ENCODE measurements at places on chromosomes 7 and 10.

- no peak for DNase-seq
Measured at GRCh38 chr10:29962166-29962850, 97.1 kb downstream of the JCAD start.

- DNase-seq = no peak
Measured at GRCh38 chr7:45435131-45435530, 139.0 kb upstream of the ADCY1 start.

DNA sequence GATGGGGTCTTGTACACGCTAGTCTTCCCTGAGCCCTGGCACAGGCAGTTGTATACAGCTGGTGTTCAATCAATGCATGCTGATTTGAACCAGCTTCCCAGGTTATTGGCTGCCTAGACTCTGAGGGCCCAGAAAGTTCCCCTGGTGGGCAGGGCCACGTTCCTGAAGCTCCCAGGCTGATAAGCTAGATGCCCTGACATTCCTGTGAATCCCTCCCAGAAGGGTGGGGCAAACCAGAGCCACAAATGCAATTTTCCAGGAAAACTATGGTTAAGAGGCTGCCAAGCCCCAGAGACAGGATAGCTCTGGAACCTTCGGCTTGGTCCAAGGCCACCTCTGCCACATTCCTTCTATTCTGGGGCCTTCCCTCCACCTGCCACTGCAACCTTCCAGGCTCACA, 78.2 kb downstream of the FAM53B start:
- DNase-seq = no peak

GRCh38 chr7:50507898-50508470, 57.2 kb downstream of the DDC start:
- no peak for DNase-seq

GRCh38 chr10:33133557-33133956, 175.5 kb upstream of the ITGB1 start:
- DNase-seq = no peak

GRCh38 chr7:50834679-50835078, 52.0 kb upstream of the GRB10 start:
- DNase-seq = no peak

GRCh38 chr7:14480281-14480680, 422.3 kb downstream of the DGKB start:
- no peak for DNase-seq

DNA sequence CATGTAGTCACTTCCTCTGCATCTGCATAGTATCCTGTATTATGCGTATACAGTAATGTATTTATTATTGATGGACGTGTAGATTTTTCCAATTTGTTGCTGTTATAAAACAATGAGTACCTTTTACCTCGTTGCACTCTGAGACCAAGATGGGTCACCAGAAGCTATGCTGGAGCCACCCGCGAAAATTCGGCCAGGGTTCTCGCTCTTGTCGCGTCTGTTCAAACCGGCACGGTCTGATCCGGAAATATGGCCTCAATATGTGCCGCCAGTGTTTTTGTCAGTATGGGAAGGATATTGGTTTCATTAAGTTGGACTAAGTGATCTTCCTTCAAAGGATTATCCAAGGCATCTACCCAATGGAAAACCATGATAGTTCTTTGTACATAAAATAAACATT, 1.0 kb downstream of the PSMC2 start:
- no peak for DNase-seq

All from CD4-positive, alpha-beta T cell treated with Interferon alpha-2 for 1 hour (primary cell).